ENCODE measurements at places on chromosomes 1 and 21.

DNA sequence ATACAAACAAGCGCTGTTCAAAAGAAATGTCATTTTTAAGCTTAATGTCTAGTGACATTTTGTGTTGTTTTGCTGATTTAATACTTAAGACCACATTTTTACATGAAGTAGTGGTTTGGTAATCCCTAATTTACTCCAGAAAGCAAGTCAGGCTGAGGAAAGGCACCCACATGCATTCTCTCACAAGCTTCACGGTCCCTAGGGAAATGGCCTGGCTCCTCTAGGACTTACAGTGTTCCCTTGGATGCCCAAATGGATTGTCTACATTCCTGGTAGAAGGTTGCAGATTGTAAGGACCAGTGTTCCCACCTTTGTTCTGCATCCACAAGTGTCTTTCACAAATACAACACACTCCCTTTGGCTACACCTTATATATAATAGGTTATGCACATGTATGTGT, 9.5 kb downstream of the GPSM2 start:
- no peak for DNase-seq

DNA sequence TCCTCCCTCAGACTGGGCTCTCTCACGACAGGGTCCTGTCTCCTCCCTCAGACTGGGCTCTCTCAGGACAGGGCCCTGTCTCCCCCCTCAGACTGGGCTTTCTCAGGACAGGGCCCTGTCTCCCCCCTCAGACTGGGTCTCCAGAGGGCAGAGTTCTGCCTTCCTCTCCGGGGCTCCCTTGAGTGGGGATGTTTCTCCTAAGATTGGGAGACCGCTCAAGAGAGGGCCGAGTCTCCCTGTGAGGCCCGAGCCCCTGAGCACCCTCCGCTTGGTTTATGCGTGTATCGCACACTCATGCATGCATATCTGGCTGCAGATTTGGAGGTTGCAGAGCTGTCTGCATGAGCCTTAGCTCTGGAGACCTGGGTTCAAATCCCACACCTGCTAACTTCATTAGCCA, 39.3 kb upstream of the CSF3R start:
- no peak for DNase-seq

DNA sequence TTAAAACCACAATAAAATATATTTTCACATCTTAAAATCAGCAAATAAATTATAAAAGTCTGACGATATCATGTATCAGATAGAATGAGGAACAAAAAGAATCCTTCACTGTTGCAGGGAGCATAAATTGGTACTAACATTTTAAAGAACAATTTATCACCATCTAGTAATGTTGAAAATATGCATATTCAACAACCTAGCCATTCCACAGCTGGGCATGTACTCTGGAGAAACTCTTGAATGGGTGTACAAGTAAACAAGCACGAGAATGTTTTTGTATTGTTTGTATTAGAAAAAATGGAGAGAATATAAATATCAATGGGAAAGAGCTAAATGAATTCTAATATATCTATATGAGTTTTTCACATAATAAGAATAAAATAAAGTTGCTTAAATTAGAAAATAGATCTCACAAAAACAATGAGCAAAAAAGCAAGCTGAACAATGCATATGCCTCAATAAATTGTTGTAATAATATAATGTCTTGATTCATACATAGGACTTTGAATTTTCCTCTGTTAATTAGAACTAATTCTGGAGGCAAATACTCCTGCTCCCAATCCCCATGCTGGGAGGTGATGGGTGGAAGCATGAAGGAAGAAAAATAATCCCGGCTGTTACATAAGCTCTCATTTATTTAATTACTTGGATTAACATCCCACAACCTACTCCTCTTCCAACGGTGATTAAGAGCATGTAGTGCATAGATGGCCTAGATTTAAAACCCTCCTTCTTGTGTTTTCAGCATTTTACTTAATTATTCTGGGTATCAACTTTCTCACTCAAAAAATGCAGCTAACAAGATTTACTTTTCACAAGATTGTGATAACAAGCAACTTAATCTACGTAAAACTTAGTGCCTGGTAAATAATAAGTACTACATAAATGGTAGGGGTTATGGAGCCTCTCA, 5.5 kb upstream of the FMO2 start:
- no peak for DNase-seq

DNA sequence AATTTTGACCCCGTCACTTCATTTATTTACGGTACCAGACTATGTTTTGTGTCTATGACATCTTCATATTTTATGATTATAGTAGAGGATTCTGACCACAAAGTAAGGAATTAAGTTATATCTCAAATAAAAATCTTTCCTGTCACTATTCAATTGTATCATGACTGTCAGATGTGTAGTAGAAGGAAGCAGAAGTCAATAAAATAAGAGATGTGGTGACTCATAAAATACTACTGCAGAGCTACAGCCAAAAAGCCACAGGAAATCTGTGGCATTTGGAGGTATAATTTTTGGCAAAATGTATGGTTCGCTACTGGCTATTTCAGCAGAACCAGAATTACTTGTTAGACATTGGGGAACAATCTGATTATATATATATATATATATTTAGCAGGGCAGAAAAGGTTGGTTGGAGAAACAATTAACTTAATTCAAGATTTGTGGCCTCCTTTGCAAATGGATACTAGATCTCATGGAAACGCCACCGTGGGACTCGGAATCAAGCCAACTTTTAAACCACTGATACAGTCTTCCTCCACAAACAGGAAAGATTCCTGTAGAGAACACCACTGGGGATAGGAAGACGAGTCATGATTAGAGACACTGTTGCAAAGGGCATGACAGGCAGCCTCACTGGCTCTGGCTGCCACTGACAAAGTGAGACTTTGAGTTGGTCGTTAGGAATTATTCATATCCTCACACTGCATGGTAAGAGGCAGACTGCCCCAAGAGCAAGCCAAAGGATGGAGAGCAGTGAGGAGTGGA, 5.1 kb downstream of the FCRL2 start:
- DNase-seq, result no peak

DNA sequence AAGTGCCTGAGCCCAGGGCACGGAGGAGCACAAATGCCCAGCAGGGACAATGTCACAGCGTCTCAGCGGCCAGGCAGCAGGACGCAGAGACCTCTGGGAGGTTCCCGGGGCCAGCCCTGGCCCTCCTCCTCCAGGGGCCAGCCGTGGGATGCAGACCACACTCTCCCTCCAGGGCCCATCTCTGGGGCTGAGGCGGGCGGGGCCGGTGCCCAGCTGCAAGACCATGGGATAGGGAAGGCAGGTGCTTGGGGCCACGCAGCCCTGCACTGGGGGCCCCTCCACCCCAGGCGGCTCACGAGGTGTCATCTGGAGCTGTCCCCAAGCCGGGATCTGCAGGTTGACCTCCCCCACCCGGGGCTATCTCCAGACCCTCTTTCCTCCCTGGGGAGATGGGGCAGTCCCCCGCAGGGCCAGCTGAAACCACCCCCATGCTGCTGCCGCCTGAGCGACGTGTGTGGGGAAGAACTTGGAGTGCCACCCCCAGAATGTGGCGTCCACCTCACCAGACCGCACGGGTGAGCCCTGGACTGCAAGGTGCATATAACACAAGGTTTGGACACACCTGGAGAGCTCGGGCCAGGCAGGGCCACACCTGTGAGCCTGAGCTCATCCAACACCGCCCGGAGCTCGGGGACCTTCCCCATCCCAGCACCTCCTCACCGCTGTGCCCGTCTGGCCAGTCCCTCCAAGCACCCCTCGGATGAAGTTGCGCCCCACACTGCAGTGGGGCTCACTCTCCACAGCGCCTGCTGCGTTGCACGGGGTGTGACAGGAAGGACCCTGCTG, 4.1 kb upstream of the TTLL10 start:
- no peak for DNase-seq

DNA sequence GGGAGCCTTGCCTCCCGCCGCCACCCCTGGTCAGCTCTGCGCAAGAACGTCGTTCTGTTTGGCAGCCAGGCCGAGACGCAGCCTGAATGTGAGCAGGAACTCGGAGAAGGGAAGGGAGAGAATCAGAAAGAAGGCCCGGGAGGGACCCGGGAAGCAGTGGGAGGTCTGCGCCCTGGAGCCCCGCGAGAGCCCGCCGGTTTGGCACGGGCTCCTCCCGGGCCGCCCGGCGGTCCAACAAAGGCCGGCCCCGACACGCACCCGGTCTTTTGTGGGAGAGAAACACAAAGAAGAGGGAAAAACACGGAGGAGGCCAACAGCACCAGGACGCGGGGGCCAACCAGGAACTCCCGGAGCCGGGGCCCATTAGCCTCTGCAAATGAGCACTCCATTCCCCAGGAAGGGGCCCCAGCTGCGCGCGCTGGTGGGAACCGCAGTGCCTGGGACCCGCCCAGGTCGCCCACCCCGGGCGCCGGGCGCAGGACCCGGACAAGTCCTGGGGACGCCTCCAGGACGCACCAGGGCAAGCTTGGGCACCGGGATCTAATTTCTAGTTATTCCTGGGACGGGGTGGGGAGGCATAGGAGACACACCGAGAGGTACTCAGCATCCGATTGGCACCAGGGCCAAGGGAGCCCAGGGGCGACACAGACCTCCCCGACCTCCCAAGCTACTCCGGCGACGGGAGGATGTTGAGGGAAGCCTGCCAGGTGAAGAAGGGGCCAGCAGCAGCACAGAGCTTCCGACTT, 2.7 kb upstream of the OLIG2 start:
- no peak for DNase-seq

- DNase-seq, result no peak
Observed at GRCh38 chr1:245788269-245788668, 633.5 kb downstream of the KIF26B start.

DNA sequence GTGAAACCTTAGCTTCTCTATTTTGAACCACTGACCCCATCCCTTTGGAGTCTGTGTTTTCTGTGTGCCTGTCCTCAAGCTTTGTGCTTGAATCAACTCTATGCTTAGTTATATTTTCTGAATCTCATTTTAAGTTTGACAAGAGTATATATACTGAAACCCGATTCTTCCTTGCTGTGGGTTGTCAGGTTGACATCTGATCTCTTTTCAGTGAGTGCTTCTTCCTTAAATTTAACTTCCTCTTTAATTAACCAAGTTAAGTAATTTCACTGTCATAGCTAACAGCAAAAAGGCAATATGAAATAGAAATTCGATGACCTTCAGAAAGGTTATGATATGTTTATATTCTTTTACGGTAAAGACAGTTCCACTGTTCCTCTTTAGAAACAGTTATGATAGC, 69.4 kb downstream of the C1orf21 start:
- DNase-seq, result no peak

DNA sequence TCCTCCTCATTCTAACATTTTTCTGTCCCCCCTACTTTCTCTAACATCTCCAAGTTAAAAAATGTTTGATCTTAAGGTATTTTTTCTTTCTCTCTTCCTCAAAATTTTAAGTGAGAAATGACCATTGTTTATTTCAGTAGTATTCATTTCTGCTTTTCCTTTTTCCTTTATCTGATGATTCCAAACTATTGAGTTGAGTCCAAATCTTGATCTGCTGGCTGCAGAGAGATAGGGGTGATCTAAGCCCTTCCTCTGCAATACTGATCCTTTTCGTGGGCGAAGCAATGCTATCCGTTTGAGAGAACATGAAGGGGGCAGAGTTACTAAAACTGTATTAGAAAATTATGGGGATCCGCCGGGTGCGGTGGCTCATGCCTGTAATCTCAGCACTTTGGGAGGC, 516 bp upstream of the NMNAT2 start:
- no peak for DNase-seq

DNA sequence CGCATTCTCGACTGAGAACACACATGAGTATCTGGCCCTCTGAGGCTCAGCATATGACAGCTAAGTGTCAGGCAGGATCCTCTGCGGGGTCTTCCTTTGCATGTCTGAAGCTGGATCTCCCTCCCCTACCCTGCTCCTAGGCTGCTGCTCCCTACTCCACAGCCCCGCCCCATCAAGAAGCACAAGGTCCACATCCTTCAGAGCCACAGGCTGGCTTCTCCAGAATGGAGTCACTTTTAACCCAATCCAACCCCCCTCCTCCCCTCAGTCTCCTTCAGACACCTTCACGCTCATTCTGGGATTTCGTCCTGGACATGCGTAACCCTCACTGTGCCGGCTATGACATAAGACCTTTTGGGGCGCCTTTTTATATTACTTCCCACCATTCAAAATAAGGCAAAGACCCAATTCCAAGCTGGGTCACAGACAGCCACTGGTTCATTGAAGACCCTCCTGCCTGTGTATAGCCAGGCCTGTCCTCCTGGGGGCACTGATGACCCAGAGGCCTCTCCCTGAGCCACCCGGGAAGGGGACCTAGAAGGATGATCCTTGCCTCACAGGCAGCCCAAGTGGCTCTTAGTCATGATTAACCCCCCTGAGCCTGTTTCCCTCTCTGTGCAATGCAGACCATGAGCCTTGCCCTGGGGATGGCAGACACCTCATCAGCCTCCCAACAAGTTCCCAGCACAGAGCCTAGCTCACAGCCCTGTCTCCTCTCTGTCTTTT, 4.7 kb downstream of the ADGRB2 start:
- DNase-seq, result no peak

DNA sequence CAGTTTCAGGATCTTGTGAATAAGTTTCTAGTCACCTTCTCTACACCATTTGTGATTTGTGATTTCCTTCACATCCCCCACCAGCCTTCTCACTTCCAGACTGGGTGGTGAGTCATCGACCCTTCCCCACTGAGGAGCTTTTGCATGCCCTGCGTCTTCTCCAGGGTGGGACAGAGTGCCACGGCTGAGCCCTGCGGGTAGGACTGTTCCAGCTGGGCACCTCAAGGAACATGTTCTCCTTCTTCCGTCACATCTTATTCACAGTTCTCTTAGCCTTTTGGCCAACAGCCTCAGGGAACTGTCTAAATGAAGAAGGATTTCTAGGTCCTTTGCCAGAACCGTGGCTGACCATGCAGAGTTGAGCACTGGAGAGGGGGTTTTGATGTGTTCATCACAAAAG, 116.5 kb downstream of the TMEM53 start:
- DNase-seq, result no peak

GRCh38 chr21:41664881-41665765, 101.7 kb downstream of the RIPK4 start:
- no peak for DNase-seq

GRCh38 chr1:211947396-211948295, 87.7 kb downstream of the INTS7 start:
- peak; percentile 92 for DNase-seq

DNA sequence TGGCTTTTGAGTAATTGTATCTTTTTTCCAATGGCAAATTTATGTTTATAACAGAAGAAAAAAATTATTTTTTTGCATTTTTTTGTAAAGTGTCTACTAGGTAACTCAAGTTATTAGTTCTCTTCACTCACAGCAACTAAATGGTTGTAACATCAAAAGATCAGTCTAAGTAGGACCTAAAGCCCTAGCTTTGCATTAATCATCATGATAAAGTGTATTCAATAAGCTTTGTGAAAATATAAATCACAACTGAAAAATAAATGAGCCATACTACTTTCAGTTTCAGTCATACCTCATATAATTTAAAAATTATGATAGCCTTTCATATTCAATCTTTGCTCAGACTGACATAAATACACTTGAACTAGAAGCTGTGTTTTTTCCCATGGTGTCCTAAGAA, 6.9 kb downstream of the TAF5L start:
- no peak for DNase-seq

- DNase-seq, result no peak
Observed at GRCh38 chr1:167136806-167137205, 42.9 kb downstream of the STYXL2 start.

GRCh38 chr1:61143821-61144424, 61.6 kb downstream of the NFIA start:
- no peak for DNase-seq

- no peak for DNase-seq
Observed at GRCh38 chr1:226063224-226063976, 884 bp downstream of the H3-3A start.
